Pancreas (tissue), 10 donors: ENCODE measurements at places on chromosomes 6 and 20.
A peak's percentile ranks its signal among the peaks of the same experiment; 100 is the strongest.

DNA sequence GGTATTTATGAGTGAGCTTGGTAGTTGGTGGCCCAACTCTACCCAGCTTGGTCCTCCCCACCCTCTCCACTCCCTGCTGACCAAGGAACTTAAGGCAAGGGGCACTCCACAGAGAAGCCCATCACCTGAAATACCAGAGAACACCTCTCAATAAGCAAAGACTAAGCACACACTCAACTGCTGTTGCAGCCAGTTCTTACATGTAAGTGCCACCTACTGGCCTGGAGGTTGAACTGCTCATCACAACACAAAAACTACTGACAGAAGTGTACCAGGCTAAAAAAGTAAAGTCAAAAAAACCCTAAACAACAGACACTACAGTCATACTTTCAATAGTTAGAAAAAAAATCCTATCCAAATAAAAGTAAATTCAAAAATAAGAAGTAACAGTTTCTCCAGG, 146.2 kb downstream of the FAM83B start:
- DNase-seq, result no peak
- H3K27ac ChIP-seq, result no peak overlapping the region
- no peak overlapping the region for H3K4me3 ChIP-seq
- no peaks in the 10 kb centered on the region for H3K4me1 ChIP-seq

- no peaks in the 10 kb centered on the region for H3K36me3 ChIP-seq
- no peaks in the 10 kb centered on the region for H3K27me3 ChIP-seq
- H3K4me1 ChIP-seq, result no peaks in the 10 kb centered on the region
- no peak overlapping the region for H3K27ac ChIP-seq
- no peak overlapping the region for H3K4me3 ChIP-seq
These were observed 10.7 kb upstream of the IPCEF1 start for GRCh38 chr6:154367336-154367735.

- H3K4me1 ChIP-seq, result peaks cover 11% of the 10 kb centered on the region
- no peak for DNase-seq
- no peak overlapping the region for H3K4me3 ChIP-seq
- H3K27ac ChIP-seq, result no peak overlapping the region
- no peaks in the 10 kb centered on the region for H3K36me3 ChIP-seq
These were observed 79.5 kb downstream of the SESN1 start for GRCh38 chr6:109015176-109015575.

DNA sequence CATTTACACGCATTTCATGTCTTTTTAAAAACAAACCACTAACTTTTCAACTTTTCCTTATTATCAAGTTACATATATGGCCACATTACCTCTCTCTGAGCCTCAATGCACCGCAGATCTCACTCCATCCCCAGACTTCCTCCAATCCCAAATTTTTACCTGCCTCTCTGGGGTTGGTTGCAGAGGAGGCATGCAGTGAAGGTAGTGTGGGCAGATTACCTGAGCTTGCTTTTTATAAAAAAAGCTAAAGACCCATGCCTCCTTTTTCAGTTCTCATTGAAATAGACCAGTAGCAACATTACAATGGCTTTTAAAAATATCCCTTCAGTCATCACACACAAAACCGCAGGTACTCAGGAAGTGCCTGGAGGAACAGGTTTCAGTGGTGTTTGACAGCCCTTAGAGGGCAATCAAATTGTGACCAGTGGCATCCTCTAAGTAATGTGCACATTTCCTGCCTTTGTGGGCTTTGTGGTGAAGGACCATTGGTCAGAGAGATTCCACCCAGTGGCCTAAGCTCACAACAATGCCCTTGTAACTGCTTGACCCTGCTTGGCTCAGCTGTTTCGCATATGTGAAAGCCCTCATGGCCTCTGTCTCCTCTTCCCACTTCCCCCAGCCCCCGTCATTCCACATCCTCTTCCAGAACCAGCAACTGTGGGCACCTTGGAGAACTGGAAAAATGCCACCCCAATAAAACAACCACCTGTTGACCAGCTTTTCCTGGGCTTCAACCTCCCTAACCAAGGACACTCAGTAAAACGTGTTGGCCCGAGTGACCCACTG, 30.2 kb upstream of the IL17A start:
- no peak overlapping the region for H3K4me3 ChIP-seq
- H3K4me1 ChIP-seq, result no peaks in the 10 kb centered on the region
- no peak overlapping the region for H3K27ac ChIP-seq
- DNase-seq, result no peak

- no peak overlapping the region for H3K4me3 ChIP-seq
- no peaks in the 10 kb centered on the region for H3K27me3 ChIP-seq
- no peak overlapping the region for H3K27ac ChIP-seq
These were observed 22.4 kb downstream of the SLC35F1 start for GRCh38 chr6:117929501-117929900.

GRCh38 chr20:4667371-4667773, 54.3 kb upstream of the PRND start:
- no peak overlapping the region for H3K27ac ChIP-seq
- H3K4me1 ChIP-seq, result no peaks in the 10 kb centered on the region
- H3K27me3 ChIP-seq, result no peaks in the 10 kb centered on the region
- no peak overlapping the region for H3K4me3 ChIP-seq
- H3K36me3 ChIP-seq, result no peaks in the 10 kb centered on the region
- DNase-seq, result no peak

DNA sequence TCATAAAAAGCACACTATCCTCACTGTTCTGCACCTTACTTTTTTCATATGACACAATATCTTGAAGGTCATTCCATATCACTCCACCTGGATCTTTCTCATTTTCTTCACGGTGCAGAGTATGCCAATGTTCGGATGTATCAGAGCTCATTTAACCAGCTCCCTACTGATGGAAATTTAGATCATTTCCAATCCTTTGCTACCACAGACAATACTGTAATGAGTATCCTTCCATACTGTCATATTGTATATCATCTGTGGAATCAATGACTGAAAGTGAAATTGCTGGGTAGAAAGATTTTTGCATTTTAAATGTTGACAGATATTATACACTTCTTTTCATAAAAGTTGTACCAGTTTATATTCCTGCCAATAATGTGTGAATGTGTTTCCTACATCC, 2.2 kb upstream of the RAB44 start:
- DNase-seq, result no peak
- no peaks in the 10 kb centered on the region for H3K27me3 ChIP-seq
- no peak overlapping the region for H3K4me3 ChIP-seq
- H3K4me1 ChIP-seq, result no peaks in the 10 kb centered on the region
- no peak overlapping the region for H3K27ac ChIP-seq
- no peaks in the 10 kb centered on the region for H3K36me3 ChIP-seq

GRCh38 chr6:169529931-169530751, 171.7 kb downstream of the WDR27 start:
- H3K27ac ChIP-seq, result no peak overlapping the region
- H3K4me1 ChIP-seq, result no peaks in the 10 kb centered on the region
- H3K36me3 ChIP-seq, result no peaks in the 10 kb centered on the region
- DNase-seq, result peak; percentile 25

- H3K4me1 ChIP-seq, result peaks cover 5% of the 10 kb centered on the region
- no peaks in the 10 kb centered on the region for H3K27me3 ChIP-seq
- no peaks in the 10 kb centered on the region for H3K36me3 ChIP-seq
- H3K27ac ChIP-seq, result no peak overlapping the region
These were observed 34.6 kb downstream of the RAMACL start for GRCh38 chr6:166551754-166552495.

- H3K27me3 ChIP-seq, result no peaks in the 10 kb centered on the region
- no peak overlapping the region for H3K4me3 ChIP-seq
- no peak overlapping the region for H3K27ac ChIP-seq
These were observed 206.0 kb downstream of the ERMARD start for GRCh38 chr6:169957351-169957963.

- H3K27me3 ChIP-seq, result no peaks in the 10 kb centered on the region
- H3K36me3 ChIP-seq, result no peaks in the 10 kb centered on the region
- H3K27ac ChIP-seq, result no peak overlapping the region
- no peaks in the 10 kb centered on the region for H3K4me1 ChIP-seq
- no peak overlapping the region for H3K4me3 ChIP-seq
- no peak for DNase-seq
These were observed 74.8 kb downstream of the PHACTR1 start for GRCh38 chr6:12791371-12791770.

DNA sequence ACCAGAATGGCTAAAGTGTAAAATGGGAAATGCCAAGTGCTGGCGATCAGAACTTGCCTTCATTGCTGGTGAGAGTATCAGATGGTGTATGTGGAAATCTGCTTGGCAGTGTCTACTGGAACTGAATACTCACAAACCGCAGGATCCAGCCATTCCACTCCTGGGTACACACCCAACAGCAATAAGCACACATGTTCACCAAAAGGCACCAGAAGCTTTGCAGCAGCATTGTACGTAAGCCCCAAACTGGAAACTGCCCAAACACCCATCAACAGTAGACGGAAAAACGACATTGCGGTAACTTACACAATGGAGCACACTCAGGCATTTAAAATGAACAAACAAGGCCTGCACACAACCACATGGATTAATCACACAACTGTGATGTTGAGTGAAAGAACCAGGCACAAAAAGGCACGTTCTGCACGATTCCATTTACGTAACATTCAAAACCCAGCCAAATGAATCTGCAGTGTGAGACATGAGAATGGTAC, 37.3 kb upstream of the BPIFA2 start:
- no peaks in the 10 kb centered on the region for H3K27me3 ChIP-seq
- H3K36me3 ChIP-seq, result no peaks in the 10 kb centered on the region
- no peak for DNase-seq
- no peak overlapping the region for H3K27ac ChIP-seq
- peaks cover 20% of the 10 kb centered on the region for H3K4me1 ChIP-seq
- no peak overlapping the region for H3K4me3 ChIP-seq

DNA sequence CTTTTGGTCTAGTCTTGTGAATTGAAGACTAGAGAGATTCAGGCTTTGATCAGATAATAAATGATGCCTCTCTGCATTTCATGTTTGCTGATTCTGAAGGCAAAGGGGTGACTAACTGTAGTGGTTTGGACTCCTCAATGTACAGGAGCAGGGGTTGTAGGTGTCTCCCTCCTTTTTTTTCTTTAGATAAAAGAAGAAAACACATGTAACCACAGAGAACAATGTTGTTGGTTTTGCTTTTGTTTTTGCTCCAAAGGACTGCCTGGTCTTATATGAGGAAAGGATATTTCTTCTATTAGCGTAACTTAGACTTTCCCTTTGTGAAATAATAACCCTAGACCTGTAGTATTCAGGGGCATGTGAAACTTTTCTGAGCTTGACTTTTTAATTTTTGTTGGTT, 53.2 kb downstream of the RFPL4B start:
- no peaks in the 10 kb centered on the region for H3K27me3 ChIP-seq
- no peak for DNase-seq
- H3K27ac ChIP-seq, result no peak overlapping the region
- no peak overlapping the region for H3K4me3 ChIP-seq
- no peaks in the 10 kb centered on the region for H3K36me3 ChIP-seq

DNA sequence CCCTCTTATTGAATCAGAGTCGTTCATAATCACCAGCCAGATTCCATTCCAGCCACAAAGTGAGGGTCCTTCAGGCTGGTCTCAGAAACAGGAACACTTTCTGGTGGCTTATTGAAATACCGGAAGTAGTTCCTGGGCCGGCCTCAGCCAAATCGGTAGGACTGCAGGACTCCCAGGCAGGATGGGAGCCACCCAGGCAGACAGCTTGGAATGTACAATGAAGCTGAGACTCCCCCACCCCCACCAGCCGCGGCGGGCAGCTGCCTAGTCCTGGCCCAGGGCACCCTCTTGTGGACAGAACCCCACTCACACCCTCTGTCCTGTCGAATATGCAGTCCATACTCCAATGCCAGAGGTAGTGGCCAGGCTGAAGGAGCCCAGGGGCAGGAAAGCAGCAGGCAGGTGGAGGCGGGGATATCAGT, 43.8 kb downstream of the MDFI start:
- H3K27me3 ChIP-seq, result no peaks in the 10 kb centered on the region
- no peak overlapping the region for H3K4me3 ChIP-seq
- H3K4me1 ChIP-seq, result no peaks in the 10 kb centered on the region
- peak overlapping the region; percentile 70 for H3K27ac ChIP-seq
- H3K36me3 ChIP-seq, result no peaks in the 10 kb centered on the region

- H3K4me1 ChIP-seq, result peaks cover 4% of the 10 kb centered on the region
- H3K36me3 ChIP-seq, result no peaks in the 10 kb centered on the region
- no peak overlapping the region for H3K4me3 ChIP-seq
- H3K27me3 ChIP-seq, result no peaks in the 10 kb centered on the region
- no peak for DNase-seq
- no peak overlapping the region for H3K27ac ChIP-seq
These were observed 39.9 kb upstream of the TBC1D7 start for GRCh38 chr6:13368079-13368730.

DNA sequence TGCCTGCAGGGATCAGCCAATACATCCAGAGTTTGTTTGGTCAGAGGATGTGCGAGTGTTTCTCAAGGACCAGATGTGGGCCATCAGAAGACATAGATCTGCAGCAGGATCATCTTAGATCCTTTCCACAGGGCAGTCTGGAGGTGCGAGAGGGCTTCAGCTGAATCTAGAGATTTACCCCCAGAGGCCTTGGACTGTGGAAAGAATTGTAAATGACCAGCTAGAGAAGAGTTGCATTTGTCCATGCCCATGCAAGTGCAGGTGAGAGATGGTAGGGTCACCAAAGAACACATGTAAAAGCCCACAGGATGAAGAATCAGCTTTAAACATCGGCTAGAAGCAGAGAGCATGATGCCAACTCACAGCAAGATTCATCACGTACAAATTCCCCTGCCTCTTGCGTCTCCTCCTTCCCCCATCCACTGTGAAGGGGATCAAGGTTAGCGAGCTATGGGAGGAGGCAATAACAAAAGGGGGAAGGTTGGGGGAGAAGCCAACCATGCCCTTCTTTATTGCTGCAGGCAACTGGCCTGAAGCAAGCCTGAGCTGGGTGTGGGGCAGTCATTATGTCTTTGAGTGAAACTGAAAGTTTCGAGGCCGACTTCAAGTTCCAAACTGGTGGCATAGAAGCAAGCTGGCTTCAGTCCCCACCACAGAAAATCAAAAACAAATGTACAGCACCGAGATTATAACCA, 83.5 kb downstream of the SCML4 start:
- H3K27ac ChIP-seq, result no peak overlapping the region
- no peak for DNase-seq
- H3K27me3 ChIP-seq, result no peaks in the 10 kb centered on the region
- no peaks in the 10 kb centered on the region for H3K4me1 ChIP-seq
- H3K36me3 ChIP-seq, result no peaks in the 10 kb centered on the region

DNA sequence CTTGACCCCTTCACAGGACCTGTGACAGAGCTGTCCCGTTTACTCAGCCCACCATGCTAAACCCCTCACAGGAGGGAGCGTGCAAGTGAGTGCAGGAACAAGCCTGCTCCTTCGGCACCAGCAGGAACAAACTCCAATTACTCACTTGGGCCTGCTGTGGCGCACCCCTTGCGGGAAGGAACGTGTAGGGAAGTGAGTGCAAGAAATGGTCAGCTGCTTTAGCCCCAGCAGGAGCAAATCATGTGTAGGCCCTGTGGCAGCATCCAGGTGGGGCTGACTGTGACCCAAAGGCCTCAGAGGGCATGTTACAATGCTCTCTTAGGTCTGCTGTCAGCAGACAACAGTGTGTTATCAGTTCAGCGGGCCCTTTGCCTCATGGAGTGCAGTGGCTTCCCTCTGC, 574.4 kb downstream of the PRKN start:
- no peaks in the 10 kb centered on the region for H3K27me3 ChIP-seq
- no peak for DNase-seq
- H3K4me1 ChIP-seq, result no peaks in the 10 kb centered on the region
- no peak overlapping the region for H3K27ac ChIP-seq

GRCh38 chr6:39577446-39578165, 147.6 kb downstream of the KIF6 start:
- DNase-seq, result no peak
- H3K4me3 ChIP-seq, result no peak overlapping the region
- H3K27me3 ChIP-seq, result no peaks in the 10 kb centered on the region

- no peak overlapping the region for H3K4me3 ChIP-seq
- H3K4me1 ChIP-seq, result no peaks in the 10 kb centered on the region
These were observed 125.9 kb upstream of the CD93 start for GRCh38 chr20:23212011-23212410.

GRCh38 chr6:168158980-168159349, 80.0 kb upstream of the FRMD1 start:
- DNase-seq, result no peak
- H3K36me3 ChIP-seq, result no peaks in the 10 kb centered on the region
- H3K27ac ChIP-seq, result no peak overlapping the region
- no peaks in the 10 kb centered on the region for H3K27me3 ChIP-seq
- H3K4me3 ChIP-seq, result no peak overlapping the region
